ENCODE measurements at places on chromosomes 5 and 9.

GRCh38 chr9:86713470-86713869 lies 233.8 kb downstream of the GAS1 start:
- DNase-seq: peak; percentile 68

GRCh38 chr9:111197256-111197655 lies 132.8 kb downstream of the OR2K2 start:
- DNase-seq: no peak

GRCh38 chr9:133132174-133132573 lies 11.1 kb upstream of the RALGDS start:
- DNase-seq: no peak

- DNase-seq: no peak
These were observed 170.4 kb upstream of the TBCA start for GRCh38 chr5:77946381-77947040.

DNA sequence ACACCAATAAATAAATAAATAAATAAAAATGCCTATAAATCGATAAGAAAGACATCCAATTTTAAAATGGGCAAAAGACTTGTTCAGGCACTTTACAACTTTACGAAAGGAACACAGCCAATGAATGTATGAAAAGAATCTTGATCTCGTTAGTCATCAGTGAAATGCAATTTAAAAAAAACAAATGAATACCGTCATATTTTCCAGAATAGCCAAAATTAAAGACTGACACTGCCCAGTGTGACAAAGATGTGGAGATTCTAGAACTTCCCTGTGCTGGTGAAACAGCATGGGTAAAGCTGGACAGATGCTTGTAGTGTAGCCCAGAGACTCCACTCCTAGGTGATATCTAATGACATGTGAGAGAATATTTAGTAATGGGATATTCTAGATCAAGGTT lies 127.1 kb downstream of the GOLPH3 start:
- DNase-seq: no peak

DNA sequence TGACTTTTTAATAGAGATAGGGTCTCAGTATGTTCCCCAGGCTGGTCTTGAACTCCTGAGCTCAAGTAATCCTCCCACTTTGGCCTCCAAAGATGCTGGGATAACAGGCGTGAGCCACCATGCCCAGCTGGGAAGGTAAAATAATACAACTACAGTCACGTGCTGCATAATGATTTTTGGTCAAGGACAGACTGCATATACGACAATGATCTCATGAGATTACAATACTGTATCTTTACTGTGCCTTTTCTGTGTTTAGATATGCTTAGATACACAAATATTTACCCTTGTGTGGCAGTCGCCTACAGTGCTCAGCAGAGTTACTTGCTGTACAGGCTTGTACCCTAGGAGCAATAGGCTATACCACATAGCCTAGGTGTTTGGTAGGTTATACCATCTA lies 14.2 kb upstream of the IRF1 start:
- DNase-seq: no peak

DNA sequence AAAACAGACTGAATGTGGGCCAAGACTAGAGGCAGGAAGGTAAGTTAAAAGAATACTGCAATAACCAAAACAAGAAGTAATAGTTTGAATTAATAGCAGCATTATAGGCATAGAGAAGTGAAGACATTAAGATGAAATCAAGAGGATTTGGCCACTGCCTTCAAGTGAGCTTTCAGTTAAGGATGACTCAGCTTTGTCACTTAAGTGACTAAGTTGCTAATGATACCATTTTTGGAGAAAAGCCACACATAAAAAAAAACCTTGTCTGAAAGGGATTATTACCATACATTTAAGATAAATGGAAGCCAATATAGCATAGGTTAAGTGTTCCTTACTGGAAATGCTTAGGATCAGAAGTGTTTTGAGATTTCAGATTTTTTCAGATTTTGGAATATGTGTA lies 57.0 kb downstream of the ECPAS start:
- DNase-seq: peak; percentile 32

- DNase-seq: no peak
These were observed 10.3 kb downstream of the NTNG2 start for GRCh38 chr9:132172185-132172584.

DNA sequence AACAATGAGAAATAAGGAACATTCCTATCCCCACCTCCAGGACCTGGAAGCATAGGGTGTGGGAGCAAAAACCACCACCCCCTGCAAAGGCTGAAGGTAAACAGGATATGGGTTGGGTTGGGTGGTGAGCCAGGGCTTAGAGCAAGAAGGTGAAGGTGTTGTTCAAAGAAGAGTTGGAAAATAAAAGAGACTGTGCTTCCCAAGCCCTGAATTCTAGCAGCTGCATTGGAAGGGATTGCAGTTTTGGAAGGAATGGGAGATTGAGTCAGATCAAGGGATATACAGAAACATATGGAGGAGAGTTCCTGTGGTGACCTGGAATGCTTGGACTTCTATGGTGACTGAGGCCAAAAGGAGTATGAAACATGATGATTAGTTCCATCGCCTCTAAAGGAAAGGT lies 24.7 kb upstream of the MTAP start:
- DNase-seq: peak; percentile 91

- peak; percentile 11 for DNase-seq
These were observed 7.3 kb downstream of the ACER2 start for GRCh38 chr9:19416143-19416542.

- DNase-seq: no peak
These were observed 21.8 kb upstream of the JAKMIP2 start for GRCh38 chr5:147804334-147804733.

- no peak for DNase-seq
These were observed 1.8 kb downstream of the PTGES2 start for GRCh38 chr9:128125580-128126354.

GRCh38 chr5:16559702-16560101 lies 57.1 kb downstream of the RETREG1 start:
- no peak for DNase-seq

GRCh38 chr5:371811-372555 lies 50.5 kb downstream of the AHRR start:
- DNase-seq: peak; percentile 53

DNA sequence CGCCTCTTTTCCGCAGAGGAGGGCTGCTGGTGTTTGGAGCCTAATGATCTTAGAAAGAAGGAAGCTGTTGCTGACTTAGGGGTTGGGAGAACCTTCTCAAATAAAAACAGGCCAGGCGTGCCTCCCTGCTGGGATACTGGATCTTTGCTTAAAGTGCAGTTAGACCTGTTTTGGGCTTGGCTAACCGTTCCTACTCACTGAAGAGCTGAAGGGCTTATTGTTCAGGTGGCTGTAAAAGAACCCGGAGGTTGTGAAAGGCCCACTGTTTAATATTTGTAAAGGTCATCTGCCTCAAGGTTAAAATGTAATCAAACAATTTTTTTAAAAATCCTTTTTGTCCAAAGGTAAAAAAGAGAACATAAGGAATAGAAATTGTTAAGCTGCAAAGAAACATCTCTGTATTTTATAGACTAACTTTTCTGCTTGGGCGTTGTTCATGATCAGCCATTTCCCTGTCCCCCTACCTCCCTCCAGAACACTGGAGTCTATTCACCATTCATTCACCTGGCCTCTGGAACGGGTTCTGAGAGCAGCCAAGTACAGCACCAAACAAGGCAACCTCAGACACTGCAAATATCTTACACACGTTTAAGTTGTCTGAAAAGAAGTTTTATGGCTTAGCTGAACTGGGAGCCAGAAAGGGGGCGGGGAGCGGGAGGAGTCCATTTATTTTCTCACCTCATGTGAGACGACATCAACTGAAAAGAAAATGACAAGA lies 18.6 kb upstream of the MTMR12 start:
- no peak for DNase-seq

GRCh38 chr5:32017692-32018367 lies 156.3 kb downstream of the GOLPH3 start:
- DNase-seq: no peak

DNA sequence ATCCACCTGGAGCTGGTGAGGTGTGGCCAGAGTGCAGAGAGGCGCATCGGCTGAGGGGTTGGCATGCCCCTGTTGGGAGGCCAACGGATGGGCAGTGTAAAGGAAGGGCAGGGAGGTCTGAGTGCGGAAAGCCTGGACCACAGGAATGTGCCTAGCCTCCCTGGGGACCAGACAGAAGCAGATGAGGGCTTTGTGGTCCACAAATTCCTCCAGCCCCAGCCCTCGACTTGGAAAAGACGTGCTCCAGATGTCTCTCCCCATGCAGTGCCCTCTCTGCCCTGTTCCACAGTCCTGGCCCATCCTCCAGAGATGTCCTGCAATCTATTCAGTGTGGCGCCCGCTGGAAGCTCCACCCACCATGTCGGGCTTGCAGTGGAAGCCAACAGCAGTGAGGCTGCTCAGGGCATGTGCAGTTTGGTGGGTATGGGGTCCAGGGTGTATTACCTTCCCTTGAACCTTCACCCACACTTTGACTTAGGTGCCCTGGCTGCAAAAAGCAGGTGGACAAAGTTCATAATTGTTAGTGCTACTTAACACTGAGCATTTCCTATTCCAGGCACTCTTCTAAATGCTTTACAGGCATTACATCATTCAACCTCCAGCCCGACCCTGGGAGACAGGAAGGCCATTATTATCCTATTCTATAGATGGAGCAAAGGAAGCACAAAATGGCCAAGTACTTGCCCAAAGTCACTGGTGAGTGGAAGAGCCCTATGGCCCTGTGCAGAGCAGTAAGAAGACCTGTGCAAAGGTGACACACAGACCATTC lies 120.2 kb upstream of the SLC25A48 start:
- no peak for DNase-seq

- DNase-seq: no peak
These were observed 1453.3 kb downstream of the MAT2B start for GRCh38 chr5:164958688-164959087.
